ENCODE measurements at places on chromosomes 2 and 18.

DNA sequence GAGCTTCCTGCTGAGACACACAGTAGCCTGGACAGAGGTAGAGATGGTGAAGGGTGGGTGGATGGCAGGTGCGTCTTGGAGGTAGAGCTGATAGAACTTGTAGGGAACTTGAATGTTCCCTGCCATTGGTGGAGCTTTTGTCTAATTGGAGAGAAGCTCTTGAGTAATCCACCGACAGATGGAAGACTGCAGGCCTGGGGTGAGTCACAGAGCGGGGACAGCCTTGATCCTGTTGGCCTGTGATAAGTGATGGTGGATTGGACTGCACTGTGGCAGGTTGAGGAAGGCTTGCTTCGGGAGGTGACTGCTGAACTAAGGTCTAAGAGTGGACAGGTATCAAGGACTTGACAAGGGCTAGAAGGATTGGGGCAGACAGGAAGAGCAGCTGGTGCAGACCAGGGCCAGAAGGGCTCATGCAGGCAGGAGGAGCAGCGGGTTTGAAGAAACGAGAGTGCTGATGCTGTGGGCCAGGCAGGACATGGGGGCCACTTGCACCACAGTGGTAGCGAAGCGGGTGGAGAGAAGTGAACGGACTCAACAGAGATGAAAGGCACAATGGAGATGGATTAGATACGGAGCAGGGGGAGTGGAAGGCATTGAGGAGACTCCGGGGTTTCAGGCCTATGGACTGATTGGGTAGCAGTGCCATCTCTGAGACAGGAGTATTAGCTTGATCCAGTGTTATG, 16.3 kb downstream of the CABLES1 start:
- DNase-seq: no peak

DNA sequence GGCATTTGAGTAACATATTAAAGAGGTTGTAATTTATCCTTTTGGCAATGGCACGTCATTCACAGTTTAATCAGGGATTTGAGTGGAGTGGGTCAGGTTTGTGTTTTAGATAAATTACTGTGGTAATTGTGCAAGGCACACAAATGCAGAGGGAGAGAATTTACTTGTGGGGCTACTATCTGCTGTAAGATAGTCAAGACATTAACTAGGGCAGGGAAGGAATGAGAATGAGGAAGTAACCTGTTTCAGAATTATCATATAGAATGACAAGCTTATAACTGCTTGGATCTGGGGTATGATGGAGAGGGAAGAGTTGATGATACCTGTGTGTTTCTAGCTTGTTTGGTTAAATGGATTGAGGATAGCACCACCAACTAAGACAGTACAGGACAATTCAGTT, 58.9 kb upstream of the ZSWIM2 start:
- no peak for DNase-seq

DNA sequence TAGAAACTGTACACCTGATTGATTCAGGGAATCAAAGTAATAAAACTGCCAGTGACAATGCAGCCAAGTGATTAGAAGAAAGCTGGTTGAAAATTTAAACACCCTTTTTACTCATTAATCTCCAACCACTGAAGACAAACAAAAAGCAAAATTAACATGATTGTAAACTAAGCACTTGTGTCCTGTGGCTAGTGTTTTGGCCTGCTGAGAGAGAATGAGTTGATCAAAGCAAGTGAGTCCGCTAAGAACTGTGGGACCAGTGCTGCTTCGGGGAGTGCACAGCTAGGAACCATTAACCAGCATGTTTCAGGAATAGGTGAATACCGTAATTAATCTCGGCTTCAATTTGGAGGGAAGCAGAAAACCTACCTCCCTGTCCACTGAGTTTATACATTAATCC, 13.6 kb upstream of the PAPOLG start:
- no peak for DNase-seq

- DNase-seq: no peak
Measured at GRCh38 chr2:62423883-62424458, 82.0 kb downstream of the TMEM17 start.

GRCh38 chr2:126769118-126769517, 113.2 kb downstream of the GYPC start:
- no peak for DNase-seq

DNA sequence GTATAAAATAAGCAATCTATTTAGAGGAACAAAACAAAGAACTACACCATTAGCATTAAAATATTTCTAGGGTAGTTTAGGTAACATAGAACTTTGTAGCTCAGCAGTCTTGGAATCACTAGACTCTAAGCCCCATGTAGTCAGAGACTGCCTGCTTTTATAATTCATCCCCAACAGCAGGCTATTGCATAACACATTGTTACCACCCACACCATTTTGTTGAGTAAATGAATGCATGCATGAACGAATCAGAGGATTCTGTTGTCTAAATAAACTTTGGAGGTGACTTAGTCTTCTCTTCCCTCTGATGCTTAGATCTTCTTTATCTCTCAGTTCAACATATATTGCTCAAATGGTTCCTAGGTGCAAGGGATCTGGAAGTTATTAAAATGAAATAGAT, 167.6 kb upstream of the TNP1 start:
- peak; percentile 4 for DNase-seq

GRCh38 chr2:171249689-171250088, 89.0 kb upstream of the TLK1 start:
- no peak for DNase-seq

DNA sequence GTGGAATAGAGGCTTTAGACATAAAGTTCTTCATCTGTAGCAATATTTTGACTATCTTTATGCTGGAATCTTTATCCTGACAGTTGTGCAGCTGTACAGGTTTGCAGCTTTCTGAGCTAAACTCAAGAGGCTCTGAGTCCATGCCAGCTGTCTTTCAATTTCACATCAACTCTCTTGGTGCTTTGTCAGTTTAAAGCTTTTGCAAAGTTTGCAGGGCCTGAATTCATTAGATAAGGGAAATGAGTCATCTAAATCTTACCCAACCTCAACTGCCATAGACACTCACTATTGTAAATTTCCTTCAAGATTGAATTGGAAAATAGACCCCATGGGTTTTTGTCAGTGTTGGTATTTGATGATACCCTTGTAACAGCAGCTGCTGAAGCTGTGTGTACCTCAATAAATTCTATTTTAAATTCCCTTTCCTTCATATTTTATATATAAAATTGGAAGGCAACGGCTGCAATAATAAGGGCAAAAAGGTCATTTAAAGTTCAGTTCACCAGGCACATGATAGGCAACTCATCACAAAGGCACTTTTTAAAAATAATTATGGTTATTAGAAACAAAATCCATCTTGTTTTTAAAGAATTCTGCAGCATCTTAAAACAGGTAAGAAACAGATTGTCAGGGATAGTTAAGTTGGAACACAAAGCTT, 169.9 kb upstream of the SLC39A10 start:
- peak; percentile 45 for DNase-seq

GRCh38 chr2:67773851-67774250, 289.0 kb downstream of the C1D start:
- DNase-seq: no peak

DNA sequence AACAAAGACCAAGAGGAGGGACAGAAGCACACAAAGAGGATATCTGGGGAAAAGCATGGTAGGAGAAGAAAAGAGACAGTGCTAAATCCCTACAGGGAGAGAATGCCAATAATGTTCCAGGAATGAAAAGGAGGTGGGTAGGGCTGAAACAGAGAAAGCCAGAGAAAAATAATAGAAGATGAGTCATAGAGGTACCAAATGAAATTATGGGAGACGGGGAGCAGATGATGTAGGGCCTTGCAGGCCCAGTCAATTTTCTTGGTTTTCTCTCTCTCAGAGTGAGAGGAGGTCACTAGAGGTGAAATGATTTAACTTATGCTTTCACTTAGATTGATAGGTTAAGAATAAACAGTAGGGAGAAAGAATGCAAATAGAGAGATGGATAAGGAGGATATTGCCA, 61.5 kb downstream of the RPRM start:
- DNase-seq: no peak

DNA sequence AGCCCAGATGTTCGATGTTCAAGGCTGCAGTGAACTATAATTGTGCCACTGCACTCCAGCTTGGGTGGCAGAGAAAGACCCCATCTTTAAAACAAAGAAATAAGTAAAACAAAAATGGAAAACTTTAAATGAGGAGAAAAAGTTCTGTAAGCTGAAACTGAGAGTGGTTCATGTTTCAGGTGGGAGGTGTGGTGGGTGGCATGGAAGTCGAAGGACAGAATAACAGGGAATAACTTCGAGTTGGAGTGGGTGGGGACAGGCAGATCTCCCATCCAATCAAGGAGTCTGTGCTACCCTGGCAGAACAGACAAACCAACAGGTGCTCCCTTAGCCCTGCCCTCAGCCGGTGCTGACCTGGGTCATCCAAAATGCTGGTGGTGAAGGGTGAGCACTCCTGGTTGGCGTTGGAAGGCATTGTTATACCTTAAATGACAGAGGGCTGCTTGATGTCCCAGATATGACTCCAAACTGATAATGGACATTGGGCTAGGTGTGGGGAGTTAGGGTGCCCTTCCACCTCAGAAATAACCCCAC, 328.4 kb downstream of the DYSF start:
- DNase-seq: no peak

GRCh38 chr2:113872201-113872600, 17.7 kb upstream of the ACTR3 start:
- no peak for DNase-seq

DNA sequence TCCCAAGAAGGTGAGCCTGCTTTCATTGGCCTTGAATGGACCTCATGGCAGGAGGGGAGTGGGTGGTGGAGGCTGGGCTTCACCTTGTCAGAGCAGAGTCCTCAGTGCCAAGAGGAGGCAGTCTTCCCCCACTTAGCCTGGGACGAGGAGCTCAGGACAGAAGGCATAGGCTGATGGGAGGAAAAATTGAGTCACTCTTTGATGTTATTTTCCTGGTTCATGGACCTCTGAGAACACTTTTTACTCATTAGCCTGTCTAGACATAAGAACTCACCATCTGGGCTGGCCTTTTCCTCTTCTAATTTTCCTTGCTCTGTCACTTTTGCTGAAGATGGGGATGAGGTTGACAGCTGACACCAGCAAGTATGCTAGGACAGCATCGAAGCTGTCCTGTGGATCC, 225.7 kb upstream of the TNP1 start:
- DNase-seq: no peak

DNA sequence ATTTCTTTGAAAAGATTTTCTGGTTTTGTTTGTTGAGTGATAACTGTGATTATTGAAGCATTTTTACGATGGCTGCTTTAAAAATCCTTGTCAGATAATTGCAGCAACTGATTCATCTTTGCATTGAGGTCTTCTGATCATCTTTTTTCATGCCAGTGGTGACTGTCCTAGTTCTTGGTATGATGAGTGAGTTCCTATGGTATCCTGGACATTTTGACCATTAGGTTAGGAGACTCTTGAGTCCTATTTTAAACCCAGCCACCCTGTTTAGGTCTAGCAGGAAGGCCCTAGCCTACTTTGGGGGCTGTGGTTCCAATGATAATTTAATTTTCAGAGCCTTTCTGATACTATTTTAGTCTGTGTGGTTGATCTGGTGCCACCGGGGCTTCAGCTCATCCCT, 72.7 kb upstream of the REV1 start:
- DNase-seq: no peak

- DNase-seq: no peak
Measured at GRCh38 chr2:53235836-53236582, 531.6 kb upstream of the CHAC2 start.

DNA sequence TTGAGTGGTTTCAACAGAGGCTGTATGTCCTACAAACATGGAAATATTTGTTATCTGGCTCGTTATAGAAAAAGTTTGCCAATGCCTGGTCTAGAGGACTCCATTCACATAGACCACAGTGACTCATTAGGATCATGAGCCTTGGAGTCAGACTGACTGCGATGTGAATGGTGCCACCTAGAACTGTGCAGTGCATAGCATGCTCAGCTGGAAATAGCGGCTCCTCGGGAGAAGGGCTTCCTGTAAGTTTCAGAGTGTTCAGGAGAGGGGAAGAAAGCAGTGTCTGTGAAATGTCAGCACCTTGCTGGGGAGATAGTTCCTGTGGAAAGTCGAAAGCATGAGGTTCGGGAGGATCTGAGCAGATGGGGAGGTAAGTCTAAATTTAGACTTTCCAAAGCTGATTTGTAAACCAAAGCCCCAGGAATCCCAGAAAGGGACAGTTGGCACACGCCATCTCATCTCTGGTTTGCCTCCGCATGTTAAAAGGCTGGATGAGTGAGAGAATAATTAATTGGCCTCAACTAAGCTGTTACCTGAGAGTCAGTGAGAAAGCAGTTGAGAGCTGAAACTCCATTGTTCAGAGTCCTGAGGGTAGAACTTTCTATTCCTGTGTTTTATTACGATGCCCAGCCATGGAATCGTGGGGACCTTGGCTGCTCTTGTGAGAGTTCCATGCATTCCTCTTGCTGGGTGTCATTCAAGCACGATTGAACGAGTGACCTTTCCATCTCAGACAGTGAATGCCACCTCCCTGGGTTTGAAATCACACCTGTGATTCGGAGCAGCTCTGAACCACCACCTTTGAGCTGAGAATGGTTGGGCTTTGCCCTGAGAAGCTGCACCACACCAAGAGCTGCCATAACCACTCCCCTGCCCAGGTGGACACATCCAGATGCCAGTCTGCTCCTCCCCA, 99.5 kb downstream of the MAPK4 start:
- peak; percentile 9 for DNase-seq

DNA sequence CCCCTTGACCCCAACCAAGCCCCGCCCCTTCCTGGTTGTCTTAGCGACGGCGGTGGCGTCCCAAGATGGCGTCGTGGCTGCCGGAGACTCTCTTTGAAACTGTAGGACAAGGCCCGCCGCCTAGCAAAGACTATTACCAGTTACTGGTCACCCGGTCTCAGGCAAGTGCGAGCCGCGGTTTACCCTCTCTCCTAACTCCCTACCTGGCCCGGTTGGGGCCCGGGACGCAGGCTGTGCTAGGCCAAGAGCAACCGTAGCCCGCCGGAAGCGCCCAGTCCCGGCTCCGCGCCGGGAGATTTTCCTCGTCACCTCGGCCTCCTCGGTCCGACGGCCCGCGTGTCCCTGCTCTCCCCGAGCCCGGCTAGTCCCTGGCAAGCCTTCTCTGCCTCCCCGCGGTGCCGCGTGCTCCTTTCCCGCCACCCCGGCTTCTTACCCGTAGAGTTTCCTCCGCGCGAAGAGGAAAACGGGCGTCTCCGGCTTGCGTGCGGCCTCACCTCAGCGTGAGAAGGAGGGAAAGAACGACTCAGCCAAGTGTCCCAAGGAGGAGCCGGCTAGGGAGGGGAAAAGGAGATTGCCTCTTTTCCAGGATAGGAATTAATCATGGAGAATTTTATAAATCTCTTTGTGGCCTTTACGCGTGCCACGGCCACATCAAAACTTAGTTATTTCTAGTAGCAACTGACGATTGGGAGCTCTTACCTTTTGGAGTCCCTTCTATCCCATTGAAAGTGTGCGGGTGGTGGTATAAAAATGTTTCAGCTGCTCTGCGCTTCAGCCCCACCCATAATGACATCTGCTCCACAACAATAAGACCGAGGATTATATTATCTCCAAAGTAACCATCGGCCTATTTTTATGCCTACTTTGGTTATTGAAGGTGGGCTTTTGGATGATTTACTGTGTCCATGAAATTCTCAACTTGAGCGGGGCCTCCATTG, at the start of gene FBXO36:
FBXO36 (plus strand) TSS at position 55 of the 938 bp plus-strand sequence; CDS start at position 66, 11 bp downstream.
- DNase-seq: no peak

- no peak for DNase-seq
Measured at GRCh38 chr2:227473122-227473461, 1.1 kb downstream of the AGFG1 start.

- DNase-seq: no peak
Measured at GRCh38 chr2:108404784-108405397, 27.1 kb downstream of the SULT1C4 start.

- no peak for DNase-seq
Measured at GRCh38 chr2:109519513-109519912, 94.3 kb downstream of the SEPTIN10 start.

GRCh38 chr18:58195278-58195765, 151.3 kb downstream of the NEDD4L start:
- DNase-seq: no peak
